Body of pancreas (tissue), 4 donors: ENCODE measurements at places on chromosomes 3 and 15.

DNA sequence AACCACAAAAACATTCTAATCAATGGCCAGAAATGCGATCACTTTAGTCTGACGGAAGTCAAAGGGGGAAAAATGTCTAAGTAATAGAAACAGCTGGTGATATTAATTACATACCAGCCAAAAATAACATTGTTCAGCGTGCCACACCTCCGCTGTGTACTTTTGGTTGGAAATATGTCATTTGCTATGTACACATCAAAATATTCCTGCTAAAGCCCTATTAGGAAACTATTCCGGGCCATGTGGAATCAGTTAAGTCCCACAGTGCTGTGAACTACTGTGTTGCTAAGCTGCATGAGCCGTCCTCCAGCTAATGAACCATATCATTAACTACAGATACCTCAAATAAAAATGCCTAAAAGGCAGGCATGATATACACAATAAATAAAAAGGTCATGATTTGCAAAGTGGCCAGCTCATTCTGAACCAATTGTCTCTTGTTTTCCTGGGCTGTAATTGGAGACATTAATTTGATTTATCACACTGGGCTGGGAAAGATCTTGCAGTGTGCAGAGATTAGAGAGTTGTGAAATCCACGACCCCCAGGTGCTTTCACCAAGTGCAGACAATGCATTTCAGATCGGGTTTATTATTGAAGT, 200.5 kb upstream of the LRTM1 start:
- no peak for DNase-seq

GRCh38 chr15:89121414-89121813, 33.2 kb downstream of the ABHD2 start:
- DNase-seq, result peak; percentile 69

DNA sequence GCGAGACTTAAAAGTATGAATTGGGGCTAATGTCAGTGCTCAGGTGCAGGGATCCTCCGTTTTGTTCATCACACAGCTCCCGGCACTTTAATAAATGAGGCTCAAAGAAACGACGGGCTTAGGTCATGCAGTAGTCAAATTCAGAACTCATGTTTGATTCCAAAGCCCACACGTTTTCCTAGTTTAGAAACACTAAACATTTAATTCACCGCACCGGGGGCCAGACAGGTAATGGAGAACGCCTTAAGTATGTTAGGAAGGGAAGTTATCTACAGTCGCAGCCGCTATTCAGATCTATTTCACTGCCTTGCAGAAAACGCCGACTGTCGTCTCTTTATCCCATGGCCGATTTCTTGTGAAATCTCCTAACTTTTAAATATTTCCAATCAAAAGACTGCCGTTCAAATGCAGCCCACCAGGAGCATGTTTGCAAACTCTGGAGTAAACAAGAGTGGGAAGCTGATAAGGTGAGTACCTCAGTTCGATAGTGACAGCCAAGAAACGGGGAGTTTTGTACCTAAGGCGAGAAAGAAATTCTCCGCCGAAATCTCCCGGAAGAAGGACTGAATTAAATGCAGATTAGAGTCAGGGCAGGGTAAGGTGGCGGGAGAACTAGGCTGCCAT, 569 bp downstream of the HIGD2B start:
- no peak for DNase-seq

GRCh38 chr3:15769256-15769915, 28.4 kb downstream of the ANKRD28 start:
- no peak for DNase-seq

GRCh38 chr15:98289747-98290146, 329.2 kb downstream of the ARRDC4 start:
- no peak for DNase-seq
